ENCODE measurements at places on chromosomes 4 and X.

GRCh38 chrX:15202454-15203177, 67.3 kb downstream of the ASB9 start:
- H3K36me3 ChIP-seq: no peaks in the 10 kb centered on the region
- no peak overlapping the region for H3K4me3 ChIP-seq
- H3K27ac ChIP-seq: no peak overlapping the region
- no peaks in the 10 kb centered on the region for H3K4me1 ChIP-seq
- no peaks in the 10 kb centered on the region for H3K27me3 ChIP-seq

- H3K4me1 ChIP-seq: no peaks in the 10 kb centered on the region
- no peaks in the 10 kb centered on the region for H3K27me3 ChIP-seq
- H3K27ac ChIP-seq: no peak overlapping the region
- H3K4me3 ChIP-seq: no peak overlapping the region
Observed at GRCh38 chr4:182310316-182310715, 67.1 kb downstream of the TENM3 start.

- no peaks in the 10 kb centered on the region for H3K27me3 ChIP-seq
- H3K4me1 ChIP-seq: peaks cover 6% of the 10 kb centered on the region
- DNase-seq: no peak
- H3K4me3 ChIP-seq: no peak overlapping the region
Observed at GRCh38 chr4:55503169-55503568, 43.5 kb downstream of the CLOCK start.

GRCh38 chr4:110412354-110413065, 63.4 kb upstream of the ENPEP start:
- peaks cover 10% of the 10 kb centered on the region for H3K4me1 ChIP-seq
- H3K4me3 ChIP-seq: no peak overlapping the region
- H3K27ac ChIP-seq: no peak overlapping the region
- H3K36me3 ChIP-seq: no peaks in the 10 kb centered on the region
- no peaks in the 10 kb centered on the region for H3K27me3 ChIP-seq

GRCh38 chrX:74529311-74529710, 85.1 kb downstream of the RLIM start:
- H3K27me3 ChIP-seq: no peaks in the 10 kb centered on the region
- H3K27ac ChIP-seq: no peak overlapping the region
- no peaks in the 10 kb centered on the region for H3K36me3 ChIP-seq
- H3K4me1 ChIP-seq: no peaks in the 10 kb centered on the region

- H3K27me3 ChIP-seq: no peaks in the 10 kb centered on the region
- DNase-seq: no peak
- no peaks in the 10 kb centered on the region for H3K36me3 ChIP-seq
- no peak overlapping the region for H3K27ac ChIP-seq
Observed at GRCh38 chrX:154800478-154801210, 4.6 kb downstream of the MPP1 start.

DNA sequence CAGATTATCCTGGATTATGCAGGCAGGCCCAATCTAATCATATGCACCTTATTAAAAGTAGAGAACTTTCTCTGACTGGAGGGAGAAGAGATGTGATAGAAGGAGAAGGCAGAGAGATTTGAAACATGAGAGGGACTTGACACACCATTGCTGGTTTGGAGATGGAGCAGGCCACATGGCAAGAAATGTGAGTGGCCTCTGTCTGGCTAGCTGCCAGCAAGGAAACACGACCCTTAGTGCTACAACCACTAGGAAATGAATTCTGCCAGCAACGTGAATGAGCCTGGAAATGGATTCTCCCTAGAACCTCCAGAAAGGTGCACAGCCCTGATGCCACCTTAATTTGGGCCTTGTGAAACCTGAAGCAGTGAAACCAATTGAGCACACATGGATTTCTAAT, 79.5 kb upstream of the MBNL3 start:
- H3K27me3 ChIP-seq: no peaks in the 10 kb centered on the region
- no peaks in the 10 kb centered on the region for H3K36me3 ChIP-seq
- no peak overlapping the region for H3K27ac ChIP-seq
- H3K4me1 ChIP-seq: no peaks in the 10 kb centered on the region
- H3K4me3 ChIP-seq: no peak overlapping the region
- DNase-seq: no peak

- H3K36me3 ChIP-seq: no peaks in the 10 kb centered on the region
- DNase-seq: peak; percentile 35
- no peak overlapping the region for H3K27ac ChIP-seq
- H3K27me3 ChIP-seq: no peaks in the 10 kb centered on the region
- H3K4me1 ChIP-seq: no peaks in the 10 kb centered on the region
Observed at GRCh38 chrX:85084770-85085393, 81.2 kb downstream of the APOOL start.

DNA sequence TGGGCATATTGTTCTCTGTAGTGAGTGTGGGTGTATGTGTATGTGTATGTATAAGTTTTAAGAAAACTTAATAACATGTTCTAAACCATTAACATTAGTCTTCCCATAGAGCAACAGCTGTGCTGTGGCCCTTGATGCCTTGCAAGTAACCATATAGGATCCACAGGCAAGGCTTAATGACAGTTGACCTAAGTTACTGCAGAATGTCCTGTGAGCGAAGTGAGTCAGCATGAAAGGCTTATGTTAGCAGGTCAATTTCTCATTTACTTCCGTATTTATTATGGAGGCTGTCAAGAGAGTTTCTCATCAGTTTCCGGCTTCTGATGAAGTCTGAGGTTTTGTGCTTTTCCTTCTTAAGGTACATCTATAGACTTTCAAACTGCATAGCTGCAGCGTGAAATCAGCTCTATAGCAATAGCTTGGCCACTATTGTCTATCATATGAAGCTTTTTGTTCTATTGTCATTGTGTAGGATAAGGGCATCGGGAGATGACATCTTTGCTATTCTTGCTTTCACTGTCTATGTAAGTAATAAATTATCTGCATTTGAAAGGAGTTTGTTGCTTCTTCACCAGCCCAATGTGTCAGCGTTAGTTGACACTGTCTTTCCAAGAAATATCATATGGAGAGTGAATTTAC, 1153.4 kb upstream of the AGA start:
- no peak for DNase-seq
- H3K36me3 ChIP-seq: no peaks in the 10 kb centered on the region
- no peaks in the 10 kb centered on the region for H3K27me3 ChIP-seq
- H3K4me1 ChIP-seq: no peaks in the 10 kb centered on the region
- H3K4me3 ChIP-seq: no peak overlapping the region
- H3K27ac ChIP-seq: no peak overlapping the region

- peaks cover 15% of the 10 kb centered on the region for H3K36me3 ChIP-seq
- H3K4me1 ChIP-seq: 0 out of 2 replicates have a peak, but pooled peaks cover 5% of the 10 kb centered on the region
- peak overlapping the region; percentile 79 for H3K4me3 ChIP-seq
- H3K27me3 ChIP-seq: no peaks in the 10 kb centered on the region
- H3K27ac ChIP-seq: peak overlapping the region; percentile 99
- peak; percentile 82 for DNase-seq
Observed at GRCh38 chrX:1392376-1393068, 609 bp upstream of the SLC25A6 start.

- no peaks in the 10 kb centered on the region for H3K36me3 ChIP-seq
- no peak overlapping the region for H3K4me3 ChIP-seq
- no peaks in the 10 kb centered on the region for H3K4me1 ChIP-seq
- no peak for DNase-seq
- H3K27me3 ChIP-seq: no peaks in the 10 kb centered on the region
Observed at GRCh38 chr4:37132975-37133360, 111.6 kb upstream of the NWD2 start.

DNA sequence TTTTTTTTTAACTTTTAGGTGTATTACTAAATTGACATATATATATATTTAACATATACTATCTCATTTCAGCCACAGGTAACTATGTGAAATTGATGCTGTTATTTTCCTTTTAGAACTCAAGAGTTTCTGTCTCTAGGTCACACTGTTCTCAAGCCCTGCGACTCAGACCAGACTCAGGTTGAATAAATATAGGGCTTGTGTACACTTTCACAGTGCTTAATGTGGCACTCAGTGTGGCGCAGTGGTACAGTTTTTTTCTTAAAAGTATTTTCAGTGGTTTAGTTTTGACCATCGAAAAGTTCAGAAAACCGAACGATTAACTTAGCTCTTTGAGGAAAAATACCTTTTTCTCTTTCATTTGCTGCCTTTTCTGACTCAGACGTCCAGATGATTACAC, 24.7 kb downstream of the PACRGL start:
- H3K27me3 ChIP-seq: no peaks in the 10 kb centered on the region
- H3K36me3 ChIP-seq: no peaks in the 10 kb centered on the region
- H3K27ac ChIP-seq: no peak overlapping the region

DNA sequence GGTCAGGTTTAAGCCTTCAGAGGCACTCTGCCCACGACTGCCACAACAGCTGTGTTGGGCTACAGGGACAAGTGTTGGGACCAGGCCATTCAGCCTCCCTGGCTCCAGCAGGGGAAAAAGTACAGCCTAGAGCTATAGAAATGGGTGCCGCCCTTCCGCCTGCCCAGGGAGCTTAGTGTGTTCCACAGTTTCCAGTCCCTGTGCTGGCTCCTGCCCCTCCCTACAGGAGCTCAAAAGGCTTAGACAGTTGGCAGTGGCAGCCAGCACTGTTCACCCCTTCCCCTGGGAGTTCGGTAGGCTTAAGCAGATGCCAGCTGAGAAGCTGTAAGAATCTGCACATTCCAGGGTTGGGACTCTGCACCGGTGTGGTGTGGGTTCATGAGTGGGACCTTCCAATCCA, 408.2 kb upstream of the INTU start:
- DNase-seq: no peak
- H3K4me1 ChIP-seq: no peaks in the 10 kb centered on the region
- H3K27me3 ChIP-seq: no peaks in the 10 kb centered on the region
- H3K36me3 ChIP-seq: no peaks in the 10 kb centered on the region
- no peak overlapping the region for H3K27ac ChIP-seq
- H3K4me3 ChIP-seq: no peak overlapping the region

- H3K36me3 ChIP-seq: no peaks in the 10 kb centered on the region
- H3K4me3 ChIP-seq: no peak overlapping the region
- no peaks in the 10 kb centered on the region for H3K4me1 ChIP-seq
Observed at GRCh38 chrX:22163326-22163725, 109.4 kb upstream of the CBLL2 start.

- no peak overlapping the region for H3K27ac ChIP-seq
- DNase-seq: no peak
- H3K4me1 ChIP-seq: no peaks in the 10 kb centered on the region
- H3K4me3 ChIP-seq: no peak overlapping the region
- H3K36me3 ChIP-seq: no peaks in the 10 kb centered on the region
Observed at GRCh38 chr4:114911111-114911510, 202.3 kb downstream of the NDST4 start.
